ENCODE measurements at places on chromosomes 13 and 19. TPM values are rescaled to one million over a fixed set of nuclear protein-coding genes. Genes with fewer than 3 reads are reported as not detected.

The ATP4A gene
- not detected for total RNA-seq

The CLEC17A gene
- total RNA-seq: 0.28 TPM

The C19orf33 gene
- 0.65 TPM for total RNA-seq

The DKKL1 gene
- total RNA-seq: 0.14 TPM

The CYP2A6 gene
- total RNA-seq: not detected

The C19orf73 gene
- 0.83 TPM for total RNA-seq

Measured in smooth muscle cell of bladder (primary cell).